Right ventricle myocardium inferior (tissue), 1 donor: ENCODE measurements at places on chromosomes 4 and X. TPM values are rescaled to one million over a fixed set of nuclear protein-coding genes. Genes with fewer than 3 reads are reported as not detected.

The RTL5 gene
- 2.4 TPM for total RNA-seq

The MRFAP1 gene
- 234 TPM for total RNA-seq

The RASGEF1B gene
- total RNA-seq, result 3.6 TPM

The MOSPD2 gene
- total RNA-seq, result 5.8 TPM

The BEX1 gene
- total RNA-seq, result 0.38 TPM

The HNRNPH2 gene
- total RNA-seq, result 53.5 TPM

The UGT2B10 gene
- not detected for total RNA-seq

The ANK2 gene
- 284 TPM for total RNA-seq

The SPANXN3 gene
- not detected for total RNA-seq

The SPATA4 gene
- not detected for total RNA-seq

The ITGB1BP2 gene
- total RNA-seq, result 105 TPM

The IL2RG gene
- total RNA-seq, result 2.8 TPM

The FANCB gene
- 0.54 TPM for total RNA-seq

The LAMTOR3 gene
- 36.3 TPM for total RNA-seq

The PDGFC gene
- 12.6 TPM for total RNA-seq
